GM18507 (cell line): ENCODE measurements at places on chromosomes 6 and 20.

DNA sequence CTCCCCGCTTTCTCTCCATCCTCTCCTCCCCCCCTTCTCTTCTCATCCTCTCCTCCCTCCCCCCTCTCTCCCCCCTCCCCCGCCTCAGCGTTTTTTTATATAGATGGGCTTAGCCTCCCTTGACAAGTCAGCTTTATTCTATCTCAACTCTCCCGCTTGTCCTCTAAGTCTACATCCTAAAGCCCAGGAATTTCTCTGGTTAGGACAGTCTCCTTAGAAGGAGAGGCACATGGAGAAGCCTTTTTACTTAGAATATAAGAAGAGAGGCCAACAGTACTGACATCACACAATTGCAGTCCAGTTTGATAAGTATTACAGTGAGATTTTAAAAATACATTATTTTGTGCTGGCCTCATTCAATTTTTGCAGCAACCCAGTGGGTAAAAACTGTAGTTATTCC is 83.5 kb downstream of the LYRM2 start:
- DNase-seq = no peak

DNA sequence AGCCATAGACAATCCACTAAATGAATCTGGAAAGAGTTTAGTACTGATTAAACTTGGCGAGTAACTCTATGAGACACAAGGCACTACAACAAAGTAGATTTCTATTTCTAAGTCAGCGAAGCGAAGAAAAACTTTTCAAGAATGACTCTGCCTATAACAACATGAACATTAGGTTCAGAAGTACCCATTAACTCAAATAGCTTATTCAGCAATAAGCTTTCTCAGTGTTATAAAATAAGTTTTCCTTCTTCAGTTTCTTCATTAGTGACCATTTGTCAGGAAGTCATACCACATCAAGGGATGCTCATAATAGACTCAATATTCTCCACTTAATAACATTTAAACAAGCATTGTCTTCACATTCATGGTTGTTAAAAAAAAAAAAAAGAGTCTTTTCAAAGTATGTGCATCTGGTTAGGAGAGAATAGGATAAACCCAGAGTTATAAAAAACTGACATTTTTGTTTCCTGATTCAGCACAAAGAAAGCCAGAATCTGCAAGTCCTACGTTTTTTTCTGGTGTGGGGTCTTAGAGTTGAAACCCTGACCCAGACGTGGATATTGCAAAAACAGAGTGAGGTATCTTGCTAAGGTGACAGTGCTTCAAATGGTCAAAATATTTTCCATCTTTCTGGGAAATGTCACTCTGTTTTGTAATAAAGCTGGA is 148.2 kb upstream of the PREP start:
- DNase-seq = no peak

- DNase-seq = no peak
These were observed 284.6 kb upstream of the ID4 start for GRCh38 chr6:19552588-19552987.

DNA sequence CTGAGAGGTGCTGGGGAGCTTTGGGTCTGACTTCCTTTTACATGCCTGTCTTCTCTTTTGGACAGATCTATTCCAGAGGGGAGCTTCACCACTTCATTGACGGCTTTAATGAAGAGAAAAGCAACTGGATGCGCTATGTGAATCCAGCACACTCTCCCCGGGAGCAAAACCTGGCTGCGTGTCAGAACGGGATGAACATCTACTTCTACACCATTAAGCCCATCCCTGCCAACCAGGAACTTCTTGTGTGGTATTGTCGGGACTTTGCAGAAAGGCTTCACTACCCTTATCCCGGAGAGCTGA is 13.1 kb downstream of the PRDM1 start:
- no peak for DNase-seq

DNA sequence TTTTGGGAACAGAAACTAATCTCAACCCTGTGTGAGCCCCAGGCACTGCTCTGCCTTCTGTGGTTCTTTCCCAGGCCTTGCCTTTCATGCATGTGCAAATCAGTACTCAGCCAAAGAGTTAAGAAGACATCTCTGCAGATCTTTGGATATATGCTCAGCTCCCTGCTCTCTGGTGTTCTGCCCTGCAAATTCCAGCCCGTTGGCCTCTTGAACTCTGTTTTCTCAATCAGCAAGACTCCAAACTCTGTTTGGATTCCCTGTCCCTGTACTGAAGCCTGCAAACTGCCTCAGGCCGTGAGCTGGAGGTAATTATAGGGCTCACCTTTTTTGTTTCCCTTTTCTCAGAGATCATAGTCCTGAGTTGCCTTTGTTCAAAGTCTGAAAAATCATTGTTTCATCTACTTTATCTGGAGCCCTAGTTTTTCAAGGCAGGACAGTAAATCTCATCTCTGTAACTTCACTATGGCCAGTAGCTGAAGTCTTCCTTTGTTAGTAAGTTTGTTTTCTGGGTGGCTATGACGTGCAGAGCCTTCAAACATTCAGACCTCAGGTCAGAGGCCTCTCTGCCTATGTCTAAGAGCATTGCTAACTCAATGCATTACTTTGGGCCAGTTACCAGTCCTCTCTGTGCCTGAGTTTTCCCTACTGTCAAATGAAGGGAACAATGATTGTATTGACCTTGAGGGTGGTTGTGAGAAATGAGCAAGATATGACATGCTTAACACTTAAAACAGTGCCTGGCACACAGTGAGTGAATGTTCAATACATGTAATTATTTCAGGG is 15.9 kb upstream of the MDFI start:
- no peak for DNase-seq

- DNase-seq = no peak
These were observed 889.1 kb upstream of the MAP3K7 start for GRCh38 chr6:91476000-91476399.

GRCh38 chr20:44056010-44056698 is 130.8 kb downstream of the JPH2 start:
- DNase-seq = no peak

DNA sequence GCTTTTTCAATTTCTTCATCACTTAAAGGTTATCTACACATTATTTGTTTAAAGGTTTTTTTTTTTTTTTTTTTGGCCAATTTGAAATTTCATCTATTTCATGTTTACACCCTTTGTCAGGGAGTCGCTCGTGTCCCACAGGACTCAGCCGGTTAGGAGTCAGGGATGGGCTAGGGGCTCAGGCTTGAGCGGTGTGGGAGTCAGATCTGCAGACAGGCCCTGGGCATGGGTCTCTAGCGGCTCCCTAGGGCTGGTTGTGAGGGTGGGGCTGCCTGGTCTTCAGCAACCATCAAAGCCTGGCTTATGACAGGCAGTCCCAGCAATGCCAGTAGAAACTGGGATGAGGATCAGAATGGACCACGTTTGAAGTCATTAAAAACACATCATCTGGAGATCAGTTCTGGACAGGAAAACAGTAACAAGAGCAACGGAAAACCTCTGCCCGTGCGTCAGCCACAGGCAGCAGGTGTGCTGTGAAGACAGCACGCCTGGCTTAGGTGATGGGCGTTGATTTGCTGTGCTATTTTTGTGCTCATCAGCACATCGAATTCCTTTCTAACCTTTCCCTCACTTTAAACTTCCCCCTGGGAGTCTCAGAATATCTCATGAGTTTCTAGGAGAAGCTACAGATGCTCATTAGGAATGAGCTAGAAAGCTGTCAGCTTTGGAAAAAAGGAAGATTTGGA is 91.3 kb upstream of the MPC1 start:
- DNase-seq = no peak

GRCh38 chr6:4504700-4505099 is 271.5 kb upstream of the CDYL start:
- DNase-seq = no peak

- no peak for DNase-seq
These were observed 2.0 kb downstream of the AIF1 start for GRCh38 chr6:31617010-31617409.

DNA sequence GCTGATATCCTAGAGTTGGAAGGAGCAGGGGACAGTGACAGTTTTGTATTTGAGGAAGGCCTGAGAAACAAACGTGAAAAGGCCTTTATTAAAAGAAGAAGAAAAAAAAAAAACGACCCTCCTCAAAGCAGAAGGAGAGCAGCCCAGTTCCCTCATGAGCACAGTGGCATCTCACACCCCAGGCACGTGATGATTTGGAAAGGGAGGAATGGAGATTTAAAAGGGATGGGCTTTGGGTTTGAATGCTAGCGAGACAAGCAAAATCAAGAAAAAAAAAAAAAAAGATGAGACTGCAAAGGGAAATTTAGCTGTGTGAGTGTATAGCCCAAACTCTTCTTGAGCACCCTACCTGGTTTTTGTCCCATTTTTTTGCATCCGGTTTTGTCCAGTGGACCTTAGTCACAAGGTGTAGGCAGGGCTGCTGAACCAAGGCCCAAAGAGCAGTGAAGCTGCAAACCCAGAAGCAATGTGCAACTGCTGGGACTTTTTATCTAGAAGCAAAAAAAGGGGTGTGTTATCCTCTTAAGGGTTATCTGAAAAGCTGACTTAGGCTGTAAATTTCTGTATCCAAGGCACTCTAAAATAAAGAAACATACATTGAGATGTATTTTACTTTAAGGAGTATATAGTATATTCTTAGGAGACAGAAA is 54.5 kb upstream of the RREB1 start:
- DNase-seq = no peak

DNA sequence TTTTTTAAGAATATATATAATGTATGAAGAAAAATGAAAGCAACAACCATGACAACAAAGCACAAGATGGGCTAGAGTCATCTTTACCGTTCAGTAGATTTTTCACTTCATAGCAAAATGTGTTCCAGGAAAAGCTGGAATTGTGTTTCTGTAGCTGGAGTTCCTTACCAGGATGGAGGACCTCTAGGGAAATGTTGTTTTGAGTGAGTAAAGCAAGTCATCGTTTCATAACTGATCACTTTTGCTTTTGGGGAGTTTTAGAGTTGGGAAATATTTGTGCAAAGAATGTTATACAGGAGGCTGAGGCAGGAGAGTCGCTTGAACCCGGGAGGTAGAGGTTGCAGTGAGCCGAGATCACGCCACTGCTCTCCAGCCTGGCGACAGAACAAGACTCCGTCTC is 151.6 kb downstream of the SASH1 start:
- no peak for DNase-seq

DNA sequence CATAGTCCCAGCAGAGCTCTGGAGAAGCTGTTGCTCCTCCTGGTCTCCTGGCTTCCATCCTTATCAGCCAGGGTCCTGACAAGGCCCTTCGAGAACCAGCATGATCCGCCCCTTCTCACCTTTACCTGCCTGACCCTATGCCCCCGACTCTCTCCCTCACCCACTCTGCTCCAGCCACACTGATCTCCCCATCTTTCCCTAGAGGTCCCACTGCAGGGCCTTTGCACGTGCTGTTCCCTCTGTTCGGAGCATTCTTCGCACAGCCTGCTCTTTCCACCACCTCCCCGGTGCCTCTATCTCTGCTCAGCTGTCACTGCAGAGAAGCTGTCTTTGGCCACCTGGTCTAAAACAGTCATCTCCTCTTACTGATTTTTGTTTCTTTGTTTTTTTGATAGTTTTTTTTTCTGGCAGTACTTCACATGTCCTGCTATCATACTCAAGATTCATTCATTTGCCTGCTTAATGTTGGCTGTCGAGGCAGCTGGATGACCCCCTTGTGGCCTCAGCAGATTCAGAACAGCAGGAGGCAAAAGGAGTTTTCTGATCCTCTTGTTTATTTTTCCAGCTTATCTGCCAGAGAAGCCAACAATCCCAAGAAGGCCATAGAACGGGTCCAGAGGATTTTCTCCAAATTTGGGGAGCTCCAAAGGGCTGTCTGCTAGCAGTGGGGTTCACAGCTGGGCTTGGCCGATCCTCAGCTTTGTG is 1.6 kb upstream of the PTGIS start:
- no peak for DNase-seq

- no peak for DNase-seq
These were observed 39.8 kb upstream of the BACH2 start for GRCh38 chr6:90336388-90336947.

DNA sequence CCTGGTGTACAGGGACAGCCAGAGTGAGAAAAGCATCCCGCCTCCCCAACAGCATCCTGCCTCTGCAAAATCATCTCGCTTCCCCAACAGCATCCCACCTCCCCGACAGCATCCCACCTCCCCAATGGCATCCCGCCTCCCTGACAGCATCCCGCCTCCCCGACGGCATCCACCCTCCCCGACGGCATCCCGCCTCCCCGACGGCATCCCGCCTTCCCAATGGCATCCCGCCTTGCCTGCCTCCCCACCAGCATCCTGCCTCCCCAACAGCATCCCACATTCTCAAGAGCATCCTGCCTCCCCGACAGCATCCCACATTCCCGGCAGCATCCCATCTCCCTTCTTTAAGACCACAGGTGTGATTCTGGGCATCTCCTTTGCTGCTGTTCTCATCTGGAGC is 46.0 kb upstream of the NXT1 start:
- no peak for DNase-seq

- DNase-seq = no peak
These were observed 117.5 kb downstream of the KCNQ5 start for GRCh38 chr6:72739368-72739779.

DNA sequence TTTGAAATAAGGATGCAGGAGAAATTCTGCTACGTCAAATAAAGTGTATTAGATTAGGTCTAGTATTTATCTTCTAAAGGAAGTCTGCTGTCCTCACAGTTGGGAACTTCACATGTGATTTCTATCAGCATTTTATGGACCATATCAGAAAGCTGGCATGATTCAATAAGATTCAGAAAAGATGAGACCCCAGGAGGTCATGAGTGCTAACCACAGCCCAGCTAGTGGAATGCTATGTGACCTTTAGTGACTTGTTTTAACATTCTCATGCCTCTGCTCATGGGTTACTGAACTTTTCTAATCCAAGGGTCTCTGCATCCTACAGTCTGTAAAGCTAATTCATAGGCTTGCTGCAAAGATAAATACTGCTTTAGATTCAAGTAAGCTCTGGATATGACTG is 150.1 kb downstream of the GMPR start:
- DNase-seq = no peak

DNA sequence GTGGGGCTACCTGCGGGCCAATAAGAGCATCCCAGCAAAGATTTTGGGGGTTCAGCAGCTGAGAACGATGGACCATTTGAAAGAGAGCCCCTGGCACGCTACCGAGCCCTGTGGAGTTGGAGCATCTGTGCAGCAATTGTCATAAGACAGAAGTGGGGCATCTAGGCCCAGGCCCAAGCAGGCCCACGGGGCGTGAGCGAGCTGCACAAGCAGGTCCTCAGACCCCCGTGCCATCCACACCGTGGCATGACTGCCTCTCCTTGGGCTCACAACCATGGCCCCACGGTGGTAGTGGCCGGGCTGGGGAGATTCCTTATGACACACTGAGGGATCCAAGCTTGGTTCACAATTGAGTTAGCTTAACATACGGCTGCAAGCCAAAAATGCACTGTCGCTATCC is 103.3 kb upstream of the AGPAT4 start:
- no peak for DNase-seq
